ENCODE measurements at places on chromosomes 1 and 21.

GRCh38 chr1:21090463-21090862 is 86.2 kb downstream of the EIF4G3 start:
- no peak for DNase-seq

- DNase-seq, result no peak
Observed at GRCh38 chr1:72851597-72851996, 569.3 kb upstream of the NEGR1 start.

- DNase-seq, result no peak
Observed at GRCh38 chr1:43557744-43558245, 27.1 kb downstream of the PTPRF start.

- DNase-seq, result no peak
Observed at GRCh38 chr1:55632058-55632457, 416.9 kb upstream of the USP24 start.

- no peak for DNase-seq
Observed at GRCh38 chr21:43775795-43776430, at the start of gene CSTB. Gene CSTB (minus strand): TSS chr21:43776308. CDS start chr21:43776269, 39 bp downstream.
